MCF 10A (cell line): ENCODE measurements at places on chromosomes 16 and 17.

DNA sequence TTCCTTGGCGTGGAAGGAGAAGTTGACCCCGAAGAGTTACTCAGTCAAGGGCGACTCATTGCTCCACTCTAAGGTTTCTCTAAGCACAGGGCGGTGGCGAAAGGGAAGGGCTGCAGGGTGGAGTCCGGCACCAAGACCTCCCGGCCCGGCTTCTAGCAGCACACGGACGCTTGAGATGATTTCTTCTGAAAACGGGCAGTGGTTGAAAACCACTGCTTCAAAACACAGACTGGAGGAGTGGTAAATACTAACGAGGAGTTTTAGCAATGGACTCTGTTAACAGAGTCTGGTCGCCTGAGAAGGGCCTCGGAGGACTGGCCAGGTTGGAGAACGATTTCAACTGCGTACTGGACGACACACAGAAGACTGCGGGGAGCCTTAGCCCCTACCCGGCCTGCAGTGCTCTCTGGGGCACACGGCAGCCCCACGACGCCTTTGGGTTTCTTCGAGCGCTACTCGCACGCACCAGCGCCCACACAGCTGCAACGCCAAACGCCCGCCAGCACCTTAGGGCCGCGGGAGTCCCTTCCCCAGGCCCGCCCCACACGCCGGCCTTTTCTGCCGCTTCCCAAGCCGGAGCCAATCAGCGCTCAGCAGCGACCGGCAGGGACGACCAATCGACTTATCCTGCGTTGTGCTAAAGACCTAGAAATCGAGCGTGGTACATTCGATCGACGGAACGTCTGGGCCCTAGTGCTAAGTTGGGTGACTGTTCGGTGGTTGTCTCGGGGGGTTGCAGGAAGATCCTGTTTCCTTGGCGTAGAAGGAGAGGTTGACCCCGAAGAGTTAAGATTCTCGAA is 14.4 kb upstream of the CA4 start:
- H3K36me3 ChIP-seq = peaks cover 3% of the 10 kb centered on the region
- H3K4me3 ChIP-seq = peak overlapping the region; percentile 90
- H3K4me1 ChIP-seq = peaks cover 5% of the 10 kb centered on the region
- DNase-seq = peak; percentile 79
- peak overlapping the region; percentile 27 for H3K27ac ChIP-seq
- no peaks in the 10 kb centered on the region for H3K27me3 ChIP-seq

DNA sequence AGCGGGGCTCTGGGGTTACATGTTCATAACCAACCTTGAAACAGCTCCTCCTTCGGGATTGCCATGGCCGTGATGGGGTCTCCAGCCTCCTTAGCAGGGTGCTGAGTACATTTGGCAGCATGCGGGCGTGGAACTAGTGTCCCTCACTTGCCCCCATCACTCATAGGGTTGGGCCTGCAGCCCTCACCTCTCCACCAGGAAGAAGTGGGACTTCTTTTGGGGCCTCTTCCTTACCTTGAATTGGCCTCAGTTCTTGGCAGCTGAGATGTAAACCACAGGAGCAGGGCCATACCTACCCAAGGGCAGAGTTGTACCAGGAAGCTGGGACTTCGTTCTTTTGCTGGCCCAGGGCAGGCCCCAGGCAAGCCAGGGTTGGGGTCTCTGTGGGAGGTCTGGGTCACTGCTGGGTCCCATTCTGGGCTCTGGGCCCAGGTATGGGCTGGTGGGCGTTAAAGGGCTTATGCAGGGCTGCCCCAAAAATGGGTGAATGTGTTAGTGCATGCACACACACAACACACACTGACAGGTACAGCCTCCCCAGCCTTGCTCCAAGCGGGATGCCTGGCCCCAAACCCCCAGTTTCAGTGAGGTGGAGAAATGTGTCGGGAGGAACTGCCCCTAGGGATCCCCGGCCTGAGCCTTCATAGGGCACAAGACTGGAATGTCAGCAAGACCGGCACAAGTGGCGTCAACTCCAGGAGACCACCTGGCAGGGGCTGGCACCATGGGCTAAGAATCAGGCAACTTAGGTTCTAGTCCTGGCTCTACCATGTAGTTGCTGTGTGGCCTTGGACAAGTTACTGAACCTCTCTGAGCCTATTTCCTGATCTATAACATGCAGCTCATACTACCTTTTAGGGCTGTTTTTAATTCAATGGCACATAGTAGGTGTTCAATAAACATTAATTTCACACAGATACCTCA is 3.9 kb upstream of the KRT15 start:
- peaks cover 48% of the 10 kb centered on the region for H3K4me1 ChIP-seq
- DNase-seq = peak; percentile 50
- H3K27me3 ChIP-seq = no peaks in the 10 kb centered on the region

DNA sequence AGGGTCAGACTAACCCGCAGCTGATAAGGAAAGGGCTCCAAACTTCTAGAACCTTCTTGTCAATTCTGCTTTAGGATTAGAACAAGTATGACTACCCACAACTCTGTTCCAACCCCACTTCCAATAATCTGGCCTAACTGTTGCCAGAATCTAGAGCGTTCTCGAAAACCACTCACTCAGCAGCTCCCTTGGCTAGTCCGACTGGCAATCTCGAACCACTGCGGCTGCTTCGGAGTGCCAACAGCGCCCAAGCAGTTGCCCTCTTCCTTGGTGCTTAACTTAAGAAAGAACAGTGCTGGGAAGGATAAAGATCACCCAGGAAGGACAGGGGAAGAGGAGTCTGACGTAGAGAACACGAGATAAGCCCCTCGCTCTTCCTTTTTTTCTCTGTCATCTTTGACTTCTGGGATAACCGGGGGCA is 818 bp downstream of the DNAJC7 start:
- peak overlapping the region; percentile 99 for H3K27ac ChIP-seq
- H3K4me1 ChIP-seq = peaks cover 36% of the 10 kb centered on the region
- peaks cover 10% of the 10 kb centered on the region for H3K36me3 ChIP-seq
- peak; percentile 18 for DNase-seq

DNA sequence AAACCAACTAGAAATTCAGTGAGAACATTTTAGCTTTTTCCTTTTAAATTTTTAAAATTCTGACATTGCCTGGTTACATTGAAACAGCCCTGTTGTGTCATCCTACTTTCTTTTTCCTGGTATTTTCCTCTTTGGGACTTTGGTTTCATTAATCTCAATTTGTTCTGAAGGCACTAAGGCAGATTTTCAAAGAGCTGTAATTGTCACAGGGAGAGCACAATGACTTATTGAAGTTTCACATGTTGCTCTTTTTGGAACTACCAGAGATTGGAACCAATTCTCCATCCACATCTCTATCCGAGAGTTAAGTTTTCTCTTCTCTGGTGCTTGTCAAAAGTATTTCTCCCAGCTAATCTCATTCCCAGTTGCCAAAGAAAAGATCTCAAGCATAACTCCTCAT is 144.7 kb upstream of the TBX2 start:
- H3K36me3 ChIP-seq = no peaks in the 10 kb centered on the region
- no peak for DNase-seq
- H3K27ac ChIP-seq = no peak overlapping the region
- no peaks in the 10 kb centered on the region for H3K27me3 ChIP-seq
- H3K4me3 ChIP-seq = no peak overlapping the region
- H3K4me1 ChIP-seq = peaks cover 11% of the 10 kb centered on the region

DNA sequence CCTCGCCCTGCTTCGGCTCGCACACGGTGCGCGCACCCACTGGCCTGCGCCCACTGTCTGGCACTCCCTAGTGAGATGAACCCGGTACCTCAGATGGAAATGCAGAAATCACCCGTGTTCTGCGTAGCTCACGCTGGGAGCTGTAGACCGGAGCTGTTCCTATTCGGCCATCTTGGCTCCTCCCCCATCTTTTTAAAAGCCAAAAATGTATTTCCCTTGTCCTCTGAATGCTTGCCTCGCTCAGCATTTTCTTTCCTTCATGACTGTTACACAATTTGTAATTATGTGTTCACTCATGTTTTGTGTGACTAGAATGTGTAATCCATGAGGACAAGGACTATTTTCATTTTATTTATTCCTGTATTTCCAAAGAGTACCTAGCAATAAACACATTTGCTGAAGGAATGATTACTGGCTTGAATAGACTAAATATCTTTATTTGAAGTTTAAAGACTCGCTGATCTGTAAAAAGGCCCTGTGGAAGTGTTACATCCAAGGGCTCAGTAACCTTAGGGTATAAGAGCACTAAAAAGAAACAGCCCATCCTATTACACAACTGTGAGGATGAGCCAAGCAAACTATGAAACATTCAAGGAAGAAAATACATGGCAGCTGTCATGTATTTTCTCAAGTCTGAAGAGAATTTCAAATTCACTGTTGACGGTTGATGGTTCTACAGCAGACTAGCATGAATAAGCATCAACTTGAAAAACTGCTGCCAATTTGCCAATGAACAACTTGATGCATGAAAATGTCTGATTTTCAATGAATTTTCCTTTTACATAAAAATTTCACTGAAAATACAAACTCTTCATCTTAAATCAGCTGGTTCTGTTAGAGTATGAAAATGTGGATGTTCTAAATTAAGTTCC is 192.6 kb downstream of the MYO1D start:
- no peaks in the 10 kb centered on the region for H3K4me1 ChIP-seq
- H3K27ac ChIP-seq = no peak overlapping the region
- DNase-seq = no peak
- H3K4me3 ChIP-seq = no peak overlapping the region

DNA sequence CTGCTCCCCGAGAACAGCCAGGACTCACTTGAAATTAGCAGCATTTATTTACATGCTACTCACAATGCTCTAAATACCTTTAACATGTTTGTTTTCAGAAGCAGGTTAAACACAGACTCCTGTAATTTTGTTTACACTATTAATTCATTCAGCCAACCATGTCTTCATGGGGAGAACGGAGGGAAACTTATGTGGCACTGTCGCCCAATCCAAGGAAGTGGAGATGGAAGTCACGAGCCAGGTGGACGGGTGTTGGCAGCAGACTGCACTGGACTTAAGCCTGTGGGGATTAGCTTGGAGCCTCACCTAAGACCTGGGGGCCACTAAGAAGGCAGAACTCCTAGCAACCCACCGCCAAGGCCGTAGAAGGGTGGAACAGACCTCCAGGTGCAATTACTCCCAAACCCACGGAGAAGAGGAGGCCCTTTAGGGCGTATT is 8.8 kb upstream of the GFAP start:
- H3K27ac ChIP-seq = no peak overlapping the region
- H3K36me3 ChIP-seq = peaks cover 6% of the 10 kb centered on the region
- DNase-seq = no peak
- no peaks in the 10 kb centered on the region for H3K27me3 ChIP-seq
- no peak overlapping the region for H3K4me3 ChIP-seq

DNA sequence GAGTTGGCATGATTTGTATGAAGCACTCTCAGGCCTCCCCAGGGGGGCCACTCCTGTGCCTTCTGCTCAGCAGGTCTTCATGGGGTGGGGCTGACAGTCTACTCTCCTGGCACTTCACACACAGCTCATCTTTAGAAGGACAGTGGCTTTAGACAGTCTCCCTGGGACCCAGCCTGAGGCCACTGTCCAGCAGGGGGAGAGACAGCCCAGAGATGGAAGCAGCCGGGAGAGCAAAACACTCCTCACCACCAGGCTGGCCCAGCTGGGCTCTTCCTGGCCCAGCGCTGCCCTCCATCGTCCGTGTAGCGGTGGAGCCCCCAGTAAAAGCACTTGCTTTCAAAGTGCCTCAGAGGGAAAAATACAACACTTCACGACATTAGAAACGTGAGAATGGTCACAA is 62.0 kb upstream of the CRHR1 start:
- H3K4me1 ChIP-seq = peaks cover 14% of the 10 kb centered on the region
- no peak overlapping the region for H3K27ac ChIP-seq
- no peaks in the 10 kb centered on the region for H3K36me3 ChIP-seq
- no peak overlapping the region for H3K4me3 ChIP-seq
- H3K27me3 ChIP-seq = peaks cover 59% of the 10 kb centered on the region
- peak; percentile 20 for DNase-seq

- peaks cover 10% of the 10 kb centered on the region for H3K4me1 ChIP-seq
- no peaks in the 10 kb centered on the region for H3K27me3 ChIP-seq
- H3K27ac ChIP-seq = peak overlapping the region; percentile 16
- no peaks in the 10 kb centered on the region for H3K36me3 ChIP-seq
These were observed 265.0 kb downstream of the PHKB start for GRCh38 chr16:47726031-47726675.

DNA sequence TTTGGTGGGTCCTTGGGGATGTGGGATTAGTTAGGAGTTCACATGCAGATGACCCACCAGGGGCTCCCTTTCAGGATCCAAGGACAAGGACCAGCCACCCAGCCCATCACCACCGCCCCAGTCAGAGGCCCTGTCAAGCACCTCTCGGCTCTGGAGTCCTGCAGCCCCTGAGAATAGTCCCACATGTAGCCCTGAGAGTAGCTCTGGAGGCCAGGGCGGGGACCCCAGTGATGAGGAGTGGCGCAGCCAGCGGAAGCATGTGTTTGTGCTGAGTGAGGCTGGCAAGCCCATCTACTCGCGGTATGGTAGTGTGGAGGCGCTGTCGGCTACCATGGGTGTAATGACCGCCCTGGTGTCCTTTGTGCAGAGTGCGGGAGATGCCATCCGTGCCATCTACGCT is 2.4 kb downstream of the MON1B start:
- no peak for DNase-seq
- peaks cover 26% of the 10 kb centered on the region for H3K4me1 ChIP-seq
- H3K36me3 ChIP-seq = peaks cover 39% of the 10 kb centered on the region
- H3K27ac ChIP-seq = no peak overlapping the region

GRCh38 chr17:30235386-30236296 is at the start of gene SLC6A4:
SLC6A4 (minus strand) TSS chr17:30235697; CDS start chr17:30221958, 13,739 bp downstream.
- H3K4me3 ChIP-seq = peak within 1 kb of the TSS; percentile 48
- no peaks in the 10 kb centered on the region for H3K36me3 ChIP-seq
- peaks cover 59% of the 10 kb centered on the region for H3K27me3 ChIP-seq
- H3K4me1 ChIP-seq = peaks cover 9% of the 10 kb centered on the region

DNA sequence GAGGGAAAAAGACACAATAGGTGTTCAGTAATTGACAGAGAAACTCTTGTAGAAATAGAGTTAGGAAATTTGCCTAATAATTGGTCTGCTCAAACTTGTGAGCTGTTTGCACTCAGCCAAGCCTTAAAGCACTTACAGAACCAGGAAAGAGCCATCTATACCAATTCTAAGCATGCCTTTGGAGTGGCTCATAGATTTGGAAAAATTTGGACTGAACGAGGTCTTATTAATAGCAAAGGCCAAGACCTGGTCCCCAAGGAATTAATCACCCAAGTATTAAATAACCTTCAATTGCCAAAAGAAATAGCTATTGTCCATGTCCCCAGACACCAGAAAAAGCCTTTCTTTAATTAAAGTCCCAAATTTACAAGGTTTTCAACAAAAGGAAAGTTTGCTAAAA is 90.3 kb downstream of the EMP2 start:
- no peaks in the 10 kb centered on the region for H3K36me3 ChIP-seq
- no peak for DNase-seq
- no peaks in the 10 kb centered on the region for H3K27me3 ChIP-seq
- H3K27ac ChIP-seq = no peak overlapping the region
- H3K4me1 ChIP-seq = peaks cover 6% of the 10 kb centered on the region
- no peak overlapping the region for H3K4me3 ChIP-seq

- H3K4me1 ChIP-seq = peaks cover 8% of the 10 kb centered on the region
- H3K36me3 ChIP-seq = peaks cover 34% of the 10 kb centered on the region
- H3K27me3 ChIP-seq = no peaks in the 10 kb centered on the region
- peak overlapping the region; percentile 70 for H3K4me3 ChIP-seq
These were observed 1.3 kb downstream of the RILP start for GRCh38 chr17:1648173-1648962.

- H3K36me3 ChIP-seq = no peaks in the 10 kb centered on the region
- no peak overlapping the region for H3K27ac ChIP-seq
- no peaks in the 10 kb centered on the region for H3K4me1 ChIP-seq
- no peak overlapping the region for H3K4me3 ChIP-seq
- DNase-seq = no peak
These were observed 10.6 kb upstream of the CPHXL2 start for GRCh38 chr16:75687361-75687760.

- DNase-seq = peak; percentile 77
- H3K27ac ChIP-seq = peak overlapping the region; percentile 49
- peaks cover 6% of the 10 kb centered on the region for H3K4me1 ChIP-seq
- H3K27me3 ChIP-seq = no peaks in the 10 kb centered on the region
- H3K36me3 ChIP-seq = no peaks in the 10 kb centered on the region
- no peak overlapping the region for H3K4me3 ChIP-seq
These were observed 79.4 kb upstream of the KSR1 start for GRCh38 chr17:27376637-27377547.
